ENCODE measurements at places on chromosomes 7 and 10.

GRCh38 chr10:36675458-36675880, 449.9 kb upstream of the ANKRD30A start:
- DNase-seq = no peak

DNA sequence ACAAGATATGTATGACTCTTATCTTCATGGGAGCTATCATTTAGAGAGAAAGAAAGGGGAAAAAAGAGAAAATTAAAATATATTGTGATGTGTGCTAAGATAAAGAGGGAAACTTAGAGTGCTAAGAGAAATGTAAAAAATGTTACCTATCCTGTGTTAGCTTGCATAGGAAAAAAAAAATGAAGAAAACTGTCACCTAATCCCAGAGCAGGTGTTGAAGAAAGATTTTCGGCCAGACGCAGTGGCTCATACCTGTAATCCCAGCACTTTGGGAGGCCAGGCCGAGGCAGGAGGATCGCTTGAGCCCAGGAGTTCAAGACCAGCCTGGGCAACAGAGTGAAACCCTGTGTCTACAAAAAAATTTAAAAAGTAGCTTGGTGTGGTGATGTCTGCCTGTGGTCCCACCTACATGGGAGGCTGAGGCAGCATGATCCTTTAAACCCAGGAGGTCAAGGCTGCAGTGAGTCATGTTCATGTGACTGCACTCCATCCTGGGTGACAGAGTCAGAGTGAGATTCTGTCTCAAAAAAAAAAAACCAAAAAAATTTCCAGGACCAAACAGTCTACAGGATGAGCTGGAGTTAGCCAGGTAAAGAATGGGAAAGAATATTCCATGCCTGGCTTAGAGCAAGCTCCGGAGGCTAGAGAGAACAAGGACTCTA, 2.4 kb upstream of the MKLN1 start:
- no peak for DNase-seq

- DNase-seq = no peak
These were observed 114.0 kb upstream of the HGF start for GRCh38 chr7:81883801-81884393.

- no peak for DNase-seq
These were observed 202.1 kb downstream of the PTEN start for GRCh38 chr10:88065383-88066049.

DNA sequence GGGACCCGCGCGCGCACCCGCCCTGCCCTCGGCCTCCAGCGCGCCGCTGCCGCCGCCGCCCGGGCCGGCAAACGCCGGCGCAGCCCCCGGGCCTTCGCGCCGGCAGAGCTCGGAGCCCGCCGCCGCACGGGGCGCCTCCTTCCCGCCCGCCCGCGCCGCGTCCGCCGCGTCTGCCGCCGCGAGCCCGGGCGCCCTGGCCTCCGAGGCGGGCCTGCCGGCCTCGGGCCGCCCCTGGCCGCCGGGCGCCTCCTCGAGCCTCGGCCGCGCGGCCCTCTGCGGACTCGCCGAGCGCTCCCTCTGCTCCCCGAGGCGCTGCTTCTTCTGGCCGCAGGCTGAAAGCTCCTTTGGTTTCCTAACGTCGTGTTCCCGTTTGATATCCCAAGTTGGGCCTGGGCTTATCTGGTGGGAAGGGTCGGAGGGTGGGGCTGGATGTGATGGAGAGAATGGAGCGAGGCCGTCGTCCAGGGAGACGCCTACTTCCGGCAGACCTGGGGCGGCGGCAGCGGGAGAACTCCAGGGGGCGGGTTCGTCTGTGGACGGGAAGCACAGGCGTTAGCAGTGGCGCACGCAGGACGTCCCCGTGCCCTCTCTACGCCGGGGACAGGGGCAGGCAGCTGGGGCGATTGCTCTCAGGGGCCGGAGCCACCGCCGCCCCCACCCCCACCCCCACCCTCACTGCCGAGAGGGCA, 221.0 kb downstream of the PHTF2 start:
- DNase-seq = peak; percentile 85

- no peak for DNase-seq
These were observed 5.8 kb downstream of the GSDME start for GRCh38 chr7:24751484-24751883.

DNA sequence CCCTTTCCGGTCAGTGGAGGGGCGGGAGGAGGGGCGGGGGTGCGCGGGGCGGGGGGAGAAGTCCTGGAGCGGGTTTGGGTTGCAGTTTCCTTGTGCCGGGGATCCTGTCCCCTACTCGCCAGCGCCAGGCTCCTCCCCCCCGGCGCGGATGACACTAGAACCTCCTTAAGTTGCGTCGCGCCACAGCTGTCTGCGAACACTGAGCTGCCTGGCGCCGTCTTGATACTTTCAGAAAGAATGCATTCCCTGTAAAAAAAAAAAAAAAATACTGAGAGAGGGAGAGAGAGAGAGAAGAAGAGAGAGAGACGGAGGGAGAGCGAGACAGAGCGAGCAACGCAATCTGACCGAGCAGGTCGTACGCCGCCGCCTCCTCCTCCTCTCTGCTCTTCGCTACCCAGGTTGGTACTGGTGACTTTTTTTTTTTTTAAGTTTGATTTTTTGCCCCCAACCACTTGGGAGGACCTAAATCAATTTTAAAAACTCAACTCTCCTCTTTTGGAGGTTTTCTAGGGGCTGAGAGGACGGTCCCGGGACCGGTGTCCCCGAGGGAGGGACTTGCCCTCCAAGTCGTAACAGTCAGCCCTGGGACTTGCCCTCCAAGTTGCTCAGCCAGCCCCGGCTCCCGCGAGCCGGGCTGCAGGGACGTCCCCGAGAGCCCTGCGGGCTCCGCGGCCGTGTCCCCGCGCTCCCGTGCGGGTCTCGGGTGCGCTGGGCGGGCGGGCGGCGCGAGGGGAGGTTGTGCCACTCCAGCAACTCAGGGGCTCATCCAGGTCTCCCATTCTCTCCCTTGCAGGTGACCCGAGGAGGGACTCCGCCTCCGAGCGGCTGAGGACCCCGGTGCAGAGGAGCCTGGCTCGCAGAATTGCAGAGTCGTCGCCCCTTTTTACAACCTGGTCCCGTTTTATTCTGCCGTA, at the start of gene GATA3:
TSS of gene GATA3 (plus strand) at position 195 of the 914 bp plus-strand sequence. CDS start 968 bp downstream, outside the sequence.
- no peak for DNase-seq

- DNase-seq = no peak
These were observed 528.6 kb upstream of the CELF2 start for GRCh38 chr10:10489076-10489475.

DNA sequence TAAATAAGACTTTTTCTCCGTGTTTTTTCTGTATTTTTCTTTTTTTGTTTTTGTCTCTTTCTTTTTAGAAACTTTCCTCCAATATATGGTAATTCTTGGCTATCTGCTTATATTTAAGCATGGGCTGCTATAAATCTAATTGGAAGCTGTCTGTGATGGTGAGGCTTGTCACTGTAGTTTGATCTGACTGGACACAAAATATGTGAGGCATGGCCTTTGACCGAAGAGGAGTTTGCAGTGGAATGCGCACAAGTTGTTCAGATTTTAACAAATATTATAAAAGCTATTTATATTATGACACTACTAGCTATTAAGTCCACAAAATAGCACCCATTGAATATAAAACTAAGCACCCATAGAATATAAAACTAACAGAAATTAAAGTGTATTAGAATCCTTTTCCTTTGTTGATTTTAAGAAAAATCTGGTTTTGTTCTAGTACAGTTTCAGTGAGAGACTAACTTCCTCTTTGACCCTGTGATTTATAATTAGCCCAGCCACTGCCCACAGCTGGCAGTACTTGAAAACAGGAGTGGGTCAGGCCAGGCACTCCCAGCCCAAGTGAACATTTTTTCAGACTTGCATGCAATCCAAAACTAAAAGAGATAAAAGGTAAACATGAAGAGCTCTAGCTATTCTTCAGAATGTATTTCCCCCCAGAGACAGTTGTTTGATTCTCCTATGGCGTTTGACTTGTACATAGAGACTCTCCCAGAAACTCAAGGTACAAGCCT, 69.9 kb upstream of the FGL2 start:
- peak; percentile 24 for DNase-seq

- DNase-seq = no peak
These were observed 117.4 kb downstream of the ZNF365 start for GRCh38 chr10:62491597-62491996.

DNA sequence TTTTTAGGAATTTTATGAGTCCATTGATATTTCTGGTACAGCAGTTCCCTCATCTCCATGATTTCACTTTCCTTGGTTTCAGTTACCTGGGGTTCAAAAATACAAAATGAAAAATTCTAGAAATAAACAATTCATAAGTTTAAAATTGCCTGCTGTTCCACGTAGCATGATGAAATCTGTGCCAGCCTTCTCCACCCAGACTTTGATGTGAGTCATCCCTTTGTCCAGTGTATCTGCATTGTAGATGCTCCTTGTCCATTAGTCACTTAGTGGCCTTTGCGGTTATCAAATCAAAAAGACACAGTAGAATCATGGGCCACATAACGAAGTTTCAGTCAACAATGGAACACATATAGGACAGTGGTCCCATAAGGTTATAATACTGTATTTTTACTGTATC, 286.9 kb downstream of the PTEN start:
- no peak for DNase-seq

- no peak for DNase-seq
These were observed 192.2 kb downstream of the NXPH1 start for GRCh38 chr7:8625612-8626011.

- DNase-seq = no peak
These were observed 317.2 kb downstream of the PHF14 start for GRCh38 chr7:11290863-11291262.

- DNase-seq = no peak
These were observed 120.7 kb upstream of the CARD11 start for GRCh38 chr7:3164380-3164792.

- DNase-seq = no peak
These were observed 16.7 kb downstream of the UBTD1 start for GRCh38 chr10:97515271-97515978.

- peak; percentile 31 for DNase-seq
These were observed 517.5 kb downstream of the DNAJB6 start for GRCh38 chr7:157854066-157854891.

DNA sequence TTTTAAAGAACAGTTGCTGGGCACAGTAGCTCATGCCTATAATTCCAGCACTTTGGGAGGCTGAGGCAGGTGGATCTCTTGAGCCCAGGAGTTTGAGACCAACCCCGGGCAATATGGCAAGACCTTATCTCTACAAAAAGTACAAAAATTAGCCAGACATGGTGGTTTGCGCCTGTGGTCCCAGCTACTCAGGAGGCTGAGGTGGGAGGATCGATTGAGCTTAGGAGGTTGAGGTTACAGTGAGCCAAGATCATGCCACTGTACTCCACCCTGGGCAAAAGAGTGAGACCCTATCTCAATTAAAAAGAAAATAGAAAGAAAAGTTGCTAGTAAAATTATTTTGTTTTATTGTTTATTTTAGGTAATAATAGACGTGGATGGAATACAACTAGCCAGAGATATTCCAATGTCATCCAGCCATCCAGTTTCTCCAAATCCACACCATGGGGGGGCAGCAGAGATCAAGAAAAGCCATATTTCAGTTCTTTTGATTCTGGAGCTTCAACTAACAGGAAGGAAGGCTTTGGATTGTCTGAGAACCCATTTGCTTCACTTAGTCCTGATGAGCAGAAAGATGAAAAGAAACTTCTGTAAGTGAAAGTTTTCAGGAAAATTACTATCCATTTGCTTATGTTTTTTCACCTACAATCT, 3.0 kb downstream of the NUP42 start:
- peak; percentile 78 for DNase-seq

- no peak for DNase-seq
These were observed 6.9 kb upstream of the TNS3 start for GRCh38 chr7:47588704-47589225.

GRCh38 chr7:40891232-40891631, 756.4 kb downstream of the SUGCT start:
- DNase-seq = no peak

- DNase-seq = no peak
These were observed 121.1 kb downstream of the CXCL12 start for GRCh38 chr10:44263771-44264170.

- DNase-seq = no peak
These were observed 264.9 kb upstream of the FERD3L start for GRCh38 chr7:19410106-19410505.

GRCh38 chr7:135980012-135980551, 2.9 kb upstream of the MTPN start:
- DNase-seq = no peak

GRCh38 chr10:125827133-125827532, 3.8 kb downstream of the BCCIP start:
- no peak for DNase-seq

GRCh38 chr10:80729896-80730295, 192.2 kb downstream of the SH2D4B start:
- DNase-seq = no peak

DNA sequence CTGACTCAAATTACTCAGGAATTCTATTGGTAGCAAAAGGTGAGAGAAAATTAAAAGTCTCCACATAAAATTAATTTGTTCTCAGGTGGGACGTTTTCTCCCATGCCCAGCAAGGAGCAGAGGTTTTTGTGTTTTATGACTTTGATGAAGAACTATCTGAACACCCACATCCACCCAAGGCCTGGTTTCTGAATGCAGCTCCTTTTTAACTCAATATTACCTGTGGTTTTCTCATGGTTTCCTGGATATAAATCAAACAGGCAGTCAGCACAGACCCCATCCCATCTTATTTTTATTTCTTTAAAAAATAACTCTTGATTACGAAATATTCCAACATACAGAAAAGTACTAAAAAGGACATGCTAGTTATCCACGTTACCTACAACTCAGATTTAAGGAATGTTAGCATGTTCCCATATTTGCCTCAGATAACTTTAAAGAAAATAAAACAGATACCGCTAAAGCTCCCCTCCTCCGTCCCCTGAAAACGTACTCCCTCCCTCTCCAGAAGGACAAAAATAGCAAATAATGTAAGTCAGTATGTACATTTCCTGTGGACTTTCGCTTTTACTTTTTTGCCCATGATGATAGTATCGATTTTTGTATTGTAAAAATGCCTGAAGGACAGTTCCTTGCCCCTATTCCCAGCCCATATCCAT, 43.4 kb downstream of the GLI3 start:
- DNase-seq = no peak

GRCh38 chr10:7045891-7046599, 364.8 kb downstream of the SFMBT2 start:
- DNase-seq = peak; percentile 29

DNA sequence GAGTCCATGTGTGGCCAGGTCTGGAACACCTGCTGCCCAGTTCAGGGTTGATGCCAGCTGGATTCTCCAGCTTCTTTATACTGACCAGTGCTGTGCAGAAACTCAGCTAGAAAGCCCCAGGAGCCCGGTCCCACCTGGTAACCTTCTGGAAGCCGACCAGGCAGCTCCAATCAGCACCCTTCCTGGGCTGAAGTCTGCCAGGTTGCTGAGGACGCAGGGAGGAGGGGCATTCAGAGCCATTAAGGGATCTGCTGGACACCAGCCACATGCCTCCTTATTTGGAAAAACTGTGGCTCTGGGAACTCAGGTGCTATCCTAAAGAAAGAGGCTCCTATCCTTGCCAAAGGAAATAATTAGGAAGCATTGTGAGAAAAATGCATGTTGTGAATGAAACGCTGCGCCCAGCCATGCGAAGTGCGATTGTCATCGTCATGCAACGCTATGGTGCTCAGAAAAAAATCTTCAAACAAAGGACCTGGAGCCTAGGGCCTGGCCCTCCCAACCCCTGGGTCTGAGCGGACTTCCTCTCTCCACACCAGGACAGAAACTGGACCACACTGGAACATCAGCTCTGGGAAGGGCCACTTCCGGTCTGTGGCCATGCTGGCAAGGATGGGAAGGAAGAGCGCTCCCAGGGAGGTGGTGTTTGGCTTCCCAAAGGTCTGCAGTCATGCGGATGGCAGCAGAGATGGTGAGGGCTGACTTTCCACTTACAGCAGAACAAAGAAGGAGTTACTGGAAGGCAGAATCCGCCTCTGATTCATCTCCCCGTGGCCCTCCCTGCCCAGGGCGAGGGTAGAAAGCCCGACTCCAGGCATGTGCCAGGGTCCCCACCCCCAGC, 90.1 kb downstream of the FAM53B start:
- no peak for DNase-seq
